Left renal pelvis (tissue), 4 donors: ENCODE measurements at places on chromosomes 16 and 17.

- no peak for DNase-seq
Measured at GRCh38 chr17:20236578-20237227, 227.5 kb downstream of the SPECC1 start.

GRCh38 chr17:7219812-7220592, at the start of the genes ACADVL and DLG4:
Gene ACADVL, plus strand, starts transcription at chr17:7219938. Its CDS starts 47 bp downstream, at chr17:7219985.
Gene DLG4, minus strand, starts transcription at chr17:7219836.
- no peak for DNase-seq

DNA sequence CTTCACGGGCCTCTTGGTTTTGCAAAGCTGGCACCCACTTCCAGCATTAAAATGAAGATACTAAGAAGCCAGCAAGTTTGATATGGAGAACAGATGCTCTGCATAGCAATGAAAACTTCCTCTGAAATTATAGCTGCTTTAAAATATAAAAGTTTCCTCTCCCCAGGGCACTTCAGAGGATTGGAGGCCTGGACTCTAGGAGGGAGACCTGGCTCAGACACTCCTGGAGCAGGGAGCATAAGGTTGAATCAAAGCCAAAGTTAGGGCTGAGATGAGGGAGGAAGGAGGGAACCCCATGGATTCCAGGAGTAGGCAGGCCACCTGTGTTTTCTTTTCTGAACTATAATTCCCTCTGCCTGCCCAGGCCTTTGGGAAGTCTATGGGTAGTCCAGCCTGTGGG, 176.0 kb upstream of the RPL38 start:
- no peak for DNase-seq

DNA sequence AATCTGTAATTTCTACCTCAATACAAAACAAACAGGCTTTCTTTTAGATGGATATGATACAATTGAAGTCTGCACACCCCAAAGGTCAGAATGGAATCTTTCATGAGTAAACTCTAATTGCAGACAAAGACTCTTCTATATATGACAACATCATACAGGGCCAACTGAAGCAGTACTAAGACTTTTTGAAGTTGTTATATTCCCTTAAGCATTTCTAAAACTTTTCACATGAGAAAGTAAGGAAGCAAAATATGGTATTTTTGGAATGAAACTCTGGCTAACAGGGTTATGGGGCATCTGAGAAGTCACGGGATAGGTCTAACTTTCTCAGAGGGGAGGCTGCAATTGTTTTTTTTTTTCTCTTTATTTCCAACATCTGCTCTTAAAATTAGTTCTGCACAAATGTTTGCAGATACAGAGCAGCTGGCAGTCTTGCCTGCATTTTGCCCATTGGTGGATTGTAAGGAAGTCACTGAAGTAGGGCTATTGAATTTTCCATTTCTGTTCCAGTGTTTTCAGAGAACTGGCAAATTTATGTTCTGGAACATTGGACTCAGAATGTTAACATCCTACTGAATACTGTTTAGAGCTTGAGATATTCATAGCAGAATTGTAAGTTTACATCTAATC, 59.1 kb downstream of the SSH2 start:
- DNase-seq, result no peak

GRCh38 chr16:22353191-22353919, 21.1 kb downstream of the CDR2 start:
- no peak for DNase-seq

DNA sequence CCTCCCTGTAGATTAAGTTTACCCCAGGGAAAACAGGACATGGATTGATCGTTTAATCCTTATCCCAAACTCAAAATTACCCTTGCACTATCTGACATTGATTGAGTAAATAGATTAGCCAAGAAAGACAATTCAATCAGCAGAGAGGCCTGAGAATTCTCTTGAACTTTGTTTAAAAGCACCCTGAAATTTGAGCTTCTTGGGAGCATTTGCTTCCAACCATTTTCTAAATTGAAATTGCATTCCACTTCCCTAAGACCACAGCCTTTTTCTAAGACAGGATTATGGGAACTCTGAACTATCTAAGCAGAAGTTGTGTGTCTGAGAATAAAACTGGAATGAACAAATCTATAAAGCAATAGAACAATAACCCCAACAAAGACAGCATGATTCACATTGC, 76.6 kb upstream of the TNRC6A start:
- no peak for DNase-seq

DNA sequence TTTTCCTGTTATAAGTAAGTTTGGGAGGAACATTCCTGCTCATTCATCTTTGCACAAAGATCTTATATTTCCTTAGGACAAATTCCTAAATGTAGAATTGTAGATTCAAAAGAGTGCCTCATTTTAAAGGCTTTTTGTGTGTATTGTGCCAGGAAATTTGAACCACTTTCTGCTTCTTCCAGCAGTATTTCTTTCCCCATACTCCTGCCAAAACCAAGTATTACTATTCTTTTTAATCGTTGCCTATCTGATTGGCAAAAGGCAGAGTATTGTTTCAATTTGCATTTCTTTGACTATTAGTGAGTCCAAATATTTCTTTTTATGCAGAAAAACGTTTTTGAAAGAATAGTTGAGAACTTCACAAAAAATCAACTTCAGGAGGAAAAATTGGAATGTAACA, 9.3 kb downstream of the ANKS4B start:
- no peak for DNase-seq

DNA sequence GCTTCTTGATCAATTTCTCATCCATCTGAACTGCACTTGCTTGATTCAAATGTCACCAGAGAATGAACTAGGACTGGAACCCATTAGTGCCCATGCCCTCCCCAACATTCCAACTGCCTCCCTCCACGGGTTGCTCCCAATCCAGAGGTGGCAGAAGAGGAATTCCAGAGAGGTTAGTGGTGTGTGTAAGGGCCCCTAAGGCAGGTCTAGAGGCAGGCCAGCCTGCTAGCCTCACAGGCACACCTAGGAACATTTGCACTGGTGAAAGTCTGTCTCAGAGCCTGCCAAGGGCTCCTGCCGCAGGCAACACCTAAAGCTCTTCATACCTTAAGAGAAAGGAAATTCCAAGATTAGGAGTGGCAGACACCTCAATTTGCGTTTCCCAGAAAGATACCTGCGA, 21.2 kb upstream of the CMTM4 start:
- no peak for DNase-seq

DNA sequence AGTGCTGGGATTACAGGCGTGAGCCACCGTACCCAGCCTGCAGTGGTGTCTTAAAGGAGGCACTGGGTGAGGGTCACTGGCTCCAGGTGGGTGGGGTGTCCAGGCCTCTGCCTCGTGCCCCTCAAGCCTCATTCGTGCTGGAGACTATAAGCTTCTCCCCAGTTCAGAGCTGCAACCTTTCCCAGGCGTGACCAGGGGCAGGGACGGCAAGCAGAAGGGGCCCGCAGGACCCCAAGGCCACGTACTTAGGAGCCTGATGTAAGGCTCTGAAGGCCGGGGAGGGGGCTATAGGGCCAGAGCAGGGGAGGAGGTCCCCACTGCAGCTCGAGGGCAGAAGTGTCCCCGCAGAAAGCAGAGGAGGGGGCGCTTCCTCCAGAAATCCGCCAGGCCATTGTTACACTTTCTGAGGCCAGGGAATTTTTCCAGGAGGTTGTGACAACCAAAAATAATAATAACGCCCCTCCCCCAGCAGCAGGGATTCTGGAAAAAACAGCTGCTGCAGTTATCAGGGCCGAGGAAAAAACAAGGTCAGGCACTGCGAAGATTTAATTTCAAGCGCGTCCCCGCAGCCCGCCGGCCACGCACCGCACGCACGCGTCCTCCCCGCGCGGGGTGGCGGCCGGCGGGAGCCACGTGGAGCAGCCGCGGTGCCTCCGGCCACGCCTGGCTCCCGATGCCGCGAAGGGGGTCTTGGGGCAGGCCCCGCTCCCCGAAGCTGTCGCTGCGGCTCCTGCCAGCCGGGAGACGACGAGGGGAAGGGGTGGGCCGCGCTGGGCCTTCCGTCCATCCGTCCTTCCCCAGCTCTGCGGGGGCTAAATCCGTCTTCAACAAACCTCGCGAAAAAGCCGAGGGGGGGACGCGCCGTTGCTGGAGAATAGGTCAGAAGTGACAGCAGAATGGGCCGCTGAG, 45.8 kb upstream of the SLC38A10 start:
- DNase-seq, result no peak

GRCh38 chr17:47836601-47837000, 4.5 kb downstream of the SCRN2 start:
- no peak for DNase-seq

- DNase-seq, result no peak
Measured at GRCh38 chr16:22623351-22623781, 112.7 kb downstream of the NPIPB5 start.

GRCh38 chr16:68873635-68874471, 30.5 kb downstream of the TANGO6 start:
- DNase-seq, result no peak

GRCh38 chr16:27495191-27495590, 54.5 kb downstream of the GTF3C1 start:
- no peak for DNase-seq

DNA sequence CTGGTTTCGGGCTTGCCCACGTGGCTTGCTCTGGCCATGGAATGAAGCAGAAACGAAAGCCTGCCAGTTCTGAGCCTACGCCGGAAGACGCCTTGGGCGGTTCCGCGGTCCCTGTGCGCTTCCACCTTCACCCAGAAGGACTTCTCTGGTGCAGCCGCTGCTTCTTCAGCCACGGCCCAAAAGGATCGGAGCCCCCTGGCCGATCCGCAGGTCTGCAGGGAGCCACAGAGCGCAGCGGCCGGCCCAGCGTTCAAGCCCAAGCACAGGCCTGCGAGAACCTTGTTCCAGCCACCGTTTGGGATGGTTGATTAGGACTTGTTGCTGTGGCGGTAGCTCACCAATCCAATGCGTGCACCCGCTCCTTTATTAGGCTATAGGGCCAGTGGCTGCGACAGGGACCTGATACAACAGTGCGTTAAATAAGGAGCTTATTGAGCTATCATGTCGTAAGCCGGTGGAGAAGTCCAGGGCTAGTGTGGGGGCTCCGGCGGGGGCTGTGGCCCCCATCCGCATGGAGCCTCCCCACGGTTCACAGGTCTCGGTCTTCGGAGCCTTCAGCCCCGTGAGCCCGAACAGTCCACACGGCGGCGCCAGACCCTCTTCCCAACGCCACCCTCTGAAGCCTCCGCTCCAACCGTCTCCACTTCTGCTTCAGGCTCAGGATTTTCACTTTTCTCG, 10.2 kb upstream of the MPP2 start:
- DNase-seq, result no peak

DNA sequence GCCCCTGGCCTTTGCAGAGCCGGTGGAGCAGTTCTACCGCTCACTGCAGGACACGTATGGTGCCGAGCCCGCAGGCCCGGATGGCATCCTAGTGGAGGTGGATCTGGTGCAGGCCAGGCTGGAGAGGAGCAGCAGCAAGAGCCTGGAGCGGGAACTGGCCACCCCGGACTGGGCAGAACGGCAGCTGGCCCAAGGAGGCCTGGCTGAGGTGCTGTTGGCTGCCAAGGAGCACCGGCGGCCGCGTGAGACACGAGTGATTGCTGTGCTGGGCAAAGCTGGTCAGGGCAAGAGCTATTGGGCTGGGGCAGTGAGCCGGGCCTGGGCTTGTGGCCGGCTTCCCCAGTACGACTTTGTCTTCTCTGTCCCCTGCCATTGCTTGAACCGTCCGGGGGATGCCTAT, 29.5 kb downstream of the CIITA start:
- no peak for DNase-seq

DNA sequence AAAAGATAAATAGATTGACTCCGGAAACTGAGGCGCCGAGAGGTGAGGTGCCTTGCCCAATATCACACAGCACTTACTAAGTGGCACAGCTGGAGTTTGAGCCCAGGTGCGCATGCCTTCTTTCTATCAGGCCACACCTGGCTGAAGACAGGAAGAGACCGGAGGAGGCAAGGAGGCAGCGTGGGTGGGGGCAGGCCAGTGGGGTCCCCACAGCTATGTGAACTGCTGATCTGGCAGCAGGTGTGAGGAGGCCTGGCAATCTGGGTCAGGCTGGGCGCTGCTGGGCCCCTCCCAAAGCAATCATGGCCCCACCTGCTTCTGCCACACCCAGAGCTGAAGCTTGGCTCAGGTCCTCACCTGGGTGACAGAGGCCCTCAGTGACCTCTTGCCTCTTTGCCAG, 1.9 kb upstream of the GDPD3 start:
- DNase-seq, result no peak

DNA sequence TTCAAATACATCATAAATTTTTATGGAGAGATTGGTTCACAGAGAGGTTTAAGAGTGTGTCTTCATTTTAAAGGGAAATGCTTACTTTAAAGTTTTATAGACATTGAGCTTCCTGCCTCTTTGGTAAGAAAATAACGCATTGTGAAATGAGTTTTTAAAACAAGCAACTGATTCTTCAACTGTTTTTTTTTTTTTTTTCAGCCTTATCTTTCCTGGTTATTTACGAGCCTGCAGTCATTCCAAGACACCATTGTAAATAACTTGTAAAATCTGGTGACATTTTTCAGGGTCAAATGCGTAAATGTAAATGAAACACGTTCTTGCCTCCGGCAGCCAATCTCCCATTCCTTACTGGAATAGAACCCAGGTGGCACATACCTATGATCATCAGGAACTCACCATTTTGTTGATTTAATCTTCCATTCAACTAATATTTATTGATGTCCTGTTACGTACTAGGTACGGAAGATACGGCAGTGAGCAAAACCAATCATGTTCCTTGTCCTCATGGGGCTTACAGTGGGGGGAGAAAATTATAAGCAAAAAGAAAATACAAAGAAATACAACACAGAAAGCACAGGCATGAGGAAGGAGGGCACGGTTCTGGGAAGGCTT, 33.2 kb upstream of the CDYL2 start:
- DNase-seq, result no peak

DNA sequence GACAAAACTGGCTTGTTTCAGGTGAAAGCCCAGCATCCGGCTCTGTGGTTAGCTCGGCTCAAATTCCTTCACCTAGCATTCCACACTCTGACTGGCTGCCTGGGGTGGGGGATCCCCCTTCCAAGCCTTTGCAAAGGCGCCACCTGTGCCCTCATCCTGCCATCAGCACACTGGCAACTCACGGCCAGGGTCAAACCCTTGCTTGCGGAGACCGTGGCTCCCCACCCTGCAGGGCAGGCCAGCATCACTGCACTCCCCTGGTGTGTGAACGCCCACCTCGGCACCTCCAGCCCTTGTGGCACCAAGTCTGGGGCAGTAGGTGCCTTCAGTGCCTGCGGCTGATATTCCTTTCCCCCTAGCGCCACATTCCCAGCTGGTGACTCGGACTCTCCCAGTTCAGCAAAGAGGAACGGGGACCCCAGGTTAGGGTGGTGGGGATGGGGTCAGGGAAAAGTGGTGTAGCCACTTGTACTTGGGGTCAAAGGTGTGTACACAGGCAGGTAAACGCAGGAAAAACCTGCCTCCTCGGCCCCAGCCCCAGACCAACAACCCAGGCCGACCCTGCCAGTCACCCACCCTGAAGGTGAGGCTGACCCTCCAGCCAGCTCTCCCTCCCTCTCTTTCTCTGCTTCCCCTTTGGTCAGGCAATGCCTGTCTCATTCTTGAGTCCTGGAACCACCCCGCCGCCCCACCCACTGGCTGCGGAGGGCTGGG, 1.1 kb downstream of the FLII start:
- DNase-seq, result no peak
